Effector CD4-positive, alpha-beta T cell (primary cell): ENCODE measurements at places on chromosomes 6 and 20.

DNA sequence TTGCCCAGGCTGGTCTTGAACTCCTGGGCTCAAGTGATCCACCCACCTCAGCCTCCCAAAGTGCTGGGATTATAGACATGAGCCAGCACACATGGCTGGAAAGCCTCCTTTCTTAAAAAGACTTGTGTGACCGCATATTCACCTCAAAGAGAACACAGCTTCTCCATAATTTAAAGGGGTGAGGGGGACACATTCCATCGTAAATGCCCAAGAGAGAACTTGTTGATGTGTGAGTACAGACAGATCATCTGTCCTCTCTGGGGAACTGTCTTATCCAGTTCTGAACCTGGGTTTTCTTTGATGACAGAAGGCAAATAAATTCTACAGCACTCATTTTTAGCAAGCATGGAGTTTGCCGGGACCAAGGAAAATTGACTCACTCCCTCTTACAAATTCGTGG, 47.2 kb downstream of the NFATC2 start:
- DNase-seq: no peak

- no peak for DNase-seq
Measured at GRCh38 chr6:40586369-40587201, 579 bp downstream of the LRFN2 start.

DNA sequence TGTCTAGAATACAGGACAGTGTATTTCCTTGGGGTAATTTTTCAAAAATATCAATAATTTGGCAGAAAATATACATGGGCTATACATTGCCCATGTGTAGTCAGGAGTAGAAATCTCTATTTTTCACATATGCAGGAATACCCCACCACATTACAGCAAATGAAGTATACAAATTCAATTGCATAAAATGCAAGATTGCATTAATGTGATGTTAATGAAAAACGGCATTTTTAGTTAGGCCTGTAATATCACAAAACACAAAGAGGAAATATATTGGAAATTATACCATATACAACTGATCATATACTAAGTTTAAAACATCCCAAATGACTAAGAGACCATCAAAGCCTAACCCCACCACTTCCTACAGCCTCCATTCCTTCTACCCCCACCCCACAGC, 154.9 kb downstream of the SYNE1 start:
- no peak for DNase-seq

DNA sequence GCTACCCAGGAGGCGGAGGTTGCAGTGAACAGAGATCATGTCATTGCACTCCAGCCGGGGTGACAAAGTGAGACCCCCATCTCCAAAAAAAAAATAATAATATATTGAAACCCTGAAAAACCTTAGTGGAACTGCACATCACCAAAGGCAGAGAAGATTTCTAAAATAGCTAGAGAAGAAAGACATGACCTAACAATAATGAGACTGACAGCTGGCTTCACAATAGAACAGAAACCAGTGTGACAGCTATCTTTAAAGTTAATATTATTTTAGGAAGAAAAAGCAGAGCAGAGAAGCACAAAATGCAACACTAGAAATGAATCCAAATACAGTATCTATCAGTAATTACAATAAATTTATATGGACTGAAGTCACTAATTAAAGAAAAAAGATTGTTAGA, 67.1 kb upstream of the FLRT3 start:
- DNase-seq: no peak

- DNase-seq: no peak
Measured at GRCh38 chr6:36430351-36430750, 12.3 kb downstream of the PXT1 start.

- DNase-seq: no peak
Measured at GRCh38 chr6:161476711-161477110, 202.8 kb upstream of the AGPAT4 start.
